ENCODE measurements at places on chromosomes 3 and 15.

- DNase-seq: no peak
Measured at GRCh38 chr15:39884351-39884750, 35.7 kb downstream of the GPR176 start.

- DNase-seq: no peak
Measured at GRCh38 chr3:50217681-50218080, 12.6 kb downstream of the SLC38A3 start.

GRCh38 chr3:12288182-12289129, at the start of gene PPARG:
TSS of gene PPARG (plus strand) at chr3:12289070. CDS start at chr3:12379712, 90,642 bp downstream.
- DNase-seq: no peak

DNA sequence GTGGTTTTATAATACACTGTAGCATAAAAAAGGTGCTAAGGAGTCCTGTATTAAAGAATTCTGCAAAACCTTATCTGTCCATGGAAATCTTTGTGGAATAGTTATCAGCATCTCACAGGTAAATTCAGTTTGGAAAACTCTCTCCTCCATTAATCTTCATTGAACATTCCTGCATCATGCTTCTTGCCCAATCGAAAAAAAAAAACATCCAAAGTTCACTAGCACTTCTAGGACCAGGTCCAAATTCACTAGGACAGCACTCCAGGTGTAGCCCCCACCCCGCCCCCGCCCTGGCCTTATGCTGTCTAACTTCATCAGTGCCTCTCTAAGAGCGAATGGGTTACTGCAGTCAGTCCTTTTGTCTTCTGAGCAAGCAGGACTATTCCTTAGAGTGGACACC, 138.6 kb downstream of the PLD1 start:
- DNase-seq: no peak

- peak; percentile 92 for DNase-seq
Measured at GRCh38 chr15:42736793-42737528, at the start of gene CDAN1. TSS of gene CDAN1 (minus strand) at chr15:42737128. CDS start at chr15:42737102, 26 bp downstream.

DNA sequence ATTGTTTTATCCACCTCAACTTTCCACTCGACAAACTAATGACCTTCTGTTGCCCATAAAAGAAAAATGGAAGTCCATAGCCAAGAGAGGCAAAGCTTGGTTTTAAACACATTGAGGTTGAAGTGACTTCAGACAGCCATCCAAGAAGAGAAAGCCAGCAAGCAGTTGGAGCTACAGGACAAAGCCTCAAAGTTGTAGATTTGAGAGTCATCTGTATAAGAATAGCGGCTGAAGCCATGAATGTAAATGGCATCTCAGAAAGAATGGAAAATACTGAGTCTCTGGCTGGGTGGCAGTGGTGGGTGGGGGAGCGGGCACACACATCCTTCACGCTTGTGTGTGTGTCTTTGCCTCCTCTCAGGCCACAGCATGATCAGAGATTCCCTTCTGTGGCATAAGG, 124.1 kb upstream of the CHRM5 start:
- DNase-seq: no peak

DNA sequence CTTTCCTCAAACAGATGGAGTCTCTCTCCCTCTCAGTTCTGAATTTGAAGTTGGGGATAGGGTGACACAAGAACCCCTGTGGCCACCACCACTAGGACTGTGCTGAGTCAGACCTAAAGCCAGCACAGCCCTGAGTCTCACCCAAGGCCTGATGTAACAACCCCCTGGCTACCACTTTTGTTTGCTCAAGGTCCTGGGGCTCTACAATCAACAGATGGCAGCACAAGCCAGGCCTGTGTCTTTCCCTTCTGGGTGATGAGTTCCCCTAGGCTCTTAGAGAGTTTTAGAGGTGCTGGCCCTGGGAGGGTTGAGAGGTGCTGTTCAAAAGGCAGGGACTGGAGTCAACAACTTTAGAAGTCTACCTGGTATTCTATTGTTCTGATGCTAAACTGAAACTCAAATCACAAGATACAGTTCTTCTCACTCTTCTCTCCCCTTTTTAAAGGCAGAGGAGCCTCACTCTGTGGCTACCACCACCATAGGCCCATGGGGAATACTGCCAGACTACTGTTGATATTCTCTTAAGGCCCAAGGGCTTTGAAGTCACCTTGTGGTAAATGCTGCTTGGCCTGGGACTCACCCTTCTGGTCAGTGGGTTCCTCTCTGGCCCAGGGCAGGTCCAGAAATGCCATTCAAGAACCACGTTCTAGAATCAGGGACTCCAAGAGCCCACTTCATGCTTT, 6.5 kb downstream of the OR5K4 start:
- no peak for DNase-seq

- no peak for DNase-seq
Measured at GRCh38 chr3:128310286-128311058, 156.2 kb downstream of the DNAJB8 start.

DNA sequence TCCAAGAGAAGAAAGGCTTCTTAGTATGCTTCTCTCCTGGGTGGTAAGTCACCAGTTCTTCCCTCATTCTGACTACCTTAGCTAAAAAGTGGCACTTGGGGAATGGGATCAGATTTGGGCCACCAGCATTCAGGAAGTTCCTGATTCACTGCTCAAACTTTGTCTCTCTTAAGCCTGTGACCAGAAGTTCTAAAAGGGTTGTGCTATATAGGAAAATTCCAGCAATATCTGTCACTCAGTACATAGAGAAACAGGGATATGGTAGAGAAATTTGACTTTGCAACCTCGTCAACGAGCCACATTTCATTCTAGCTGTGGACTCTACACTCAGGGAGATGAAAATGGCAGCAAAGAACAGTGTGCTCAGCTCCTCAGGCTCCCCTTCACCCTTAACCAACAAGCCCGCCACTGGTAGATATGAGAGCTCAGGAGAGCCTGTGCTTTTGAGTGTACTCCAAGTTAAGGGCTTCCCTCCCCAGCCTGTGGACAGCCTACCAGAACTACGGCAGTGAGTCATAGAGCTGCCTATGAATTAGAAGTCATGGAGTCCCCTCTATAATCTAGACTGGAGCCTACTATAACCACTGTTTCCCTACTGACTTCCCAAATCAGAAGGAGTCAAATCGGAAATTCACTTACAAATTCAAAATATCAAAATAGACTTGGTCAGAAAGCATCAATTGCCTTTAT, 52.6 kb upstream of the MYO5C start:
- DNase-seq: no peak

- peak; percentile 74 for DNase-seq
Measured at GRCh38 chr3:45224824-45225464, 1.1 kb downstream of the TMEM158 start.

- peak; percentile 49 for DNase-seq
Measured at GRCh38 chr3:151599103-151599672, 134.5 kb upstream of the AADACL2 start.

- peak; percentile 84 for DNase-seq
Measured at GRCh38 chr3:149971403-149972075, 844 bp upstream of the PFN2 start.

Measured in umbilical cord (tissue), 2 donors.